ENCODE measurements at places on chromosomes 3 and 15. TPM values are rescaled to one million over a fixed set of nuclear protein-coding genes. Genes with fewer than 3 reads are reported as not detected.

DNA sequence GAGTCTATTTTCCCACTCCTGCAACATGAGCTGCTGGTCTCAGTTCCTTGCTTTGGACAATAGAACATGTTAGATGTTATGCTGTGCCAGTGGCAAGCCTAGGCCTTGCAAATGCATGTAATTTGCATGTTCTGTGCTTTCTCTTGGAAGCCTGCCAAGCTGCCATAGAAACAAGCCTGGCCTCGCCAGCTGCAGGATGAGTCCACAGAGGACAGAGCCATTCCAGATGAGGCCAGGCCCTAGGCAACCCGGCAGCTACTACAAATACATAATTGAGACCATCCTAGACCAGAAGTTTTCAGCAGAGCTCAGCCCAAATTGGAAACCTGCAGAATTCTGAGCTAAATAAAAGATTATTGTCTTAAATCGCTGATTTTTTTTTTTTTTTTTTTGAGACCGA, 39.6 kb downstream of the TRIM69 start:
- peak; percentile 32 for DNase-seq

GRCh38 chr15:34271493-34271892, 46.7 kb downstream of the EMC4 start:
- DNase-seq = no peak

DNA sequence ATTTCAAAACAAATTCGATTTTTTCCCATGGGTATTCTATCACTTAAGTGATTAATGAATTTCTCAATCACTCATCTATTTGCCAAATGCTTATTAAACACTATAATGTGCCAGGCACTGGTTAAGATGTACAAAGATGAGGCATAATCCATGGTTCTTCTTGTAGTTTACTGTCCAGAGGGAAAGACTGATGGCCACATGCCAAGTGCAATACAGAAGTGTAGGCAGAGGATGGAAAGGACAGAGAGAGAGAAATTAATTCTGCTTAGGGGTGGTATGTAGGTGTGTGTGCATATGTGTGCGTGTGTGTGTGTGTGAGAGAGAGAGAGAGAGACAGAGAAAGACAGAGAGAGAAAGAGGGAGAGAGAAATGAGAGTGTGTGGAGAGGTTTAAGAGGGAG, 120.8 kb upstream of the CCNL1 start:
- DNase-seq = no peak

GRCh38 chr15:58999694-59000093, 12.2 kb downstream of the RNF111 start:
- no peak for DNase-seq

DNA sequence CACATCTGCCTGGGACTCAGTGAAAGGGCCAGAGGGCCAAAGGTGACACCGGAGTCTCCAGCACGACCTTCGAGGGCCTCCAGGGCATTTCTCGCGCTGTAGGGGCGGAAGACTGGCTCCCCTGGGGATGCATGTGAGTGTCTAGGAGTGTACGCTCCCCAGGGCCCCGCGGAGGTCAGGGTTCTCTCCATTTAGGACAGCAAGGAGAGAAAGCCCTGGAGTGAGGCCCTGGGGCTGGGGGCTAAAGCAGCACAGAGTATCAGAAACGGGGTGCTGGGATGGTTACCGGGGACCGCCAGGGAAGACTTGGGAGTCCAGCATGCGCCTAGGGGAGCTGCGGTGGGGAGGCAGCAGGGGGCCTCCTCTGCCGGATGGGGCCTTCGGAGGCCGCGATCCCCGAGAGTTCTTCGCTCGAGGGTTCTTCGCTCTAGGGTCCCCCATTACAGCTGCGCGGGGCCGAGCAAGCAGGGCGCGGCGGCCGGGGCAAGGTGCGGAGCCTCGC, 595 bp upstream of the APBA2 start:
- no peak for DNase-seq

GRCh38 chr15:40090774-40091455, 17.8 kb downstream of the BMF start:
- DNase-seq = no peak

DNA sequence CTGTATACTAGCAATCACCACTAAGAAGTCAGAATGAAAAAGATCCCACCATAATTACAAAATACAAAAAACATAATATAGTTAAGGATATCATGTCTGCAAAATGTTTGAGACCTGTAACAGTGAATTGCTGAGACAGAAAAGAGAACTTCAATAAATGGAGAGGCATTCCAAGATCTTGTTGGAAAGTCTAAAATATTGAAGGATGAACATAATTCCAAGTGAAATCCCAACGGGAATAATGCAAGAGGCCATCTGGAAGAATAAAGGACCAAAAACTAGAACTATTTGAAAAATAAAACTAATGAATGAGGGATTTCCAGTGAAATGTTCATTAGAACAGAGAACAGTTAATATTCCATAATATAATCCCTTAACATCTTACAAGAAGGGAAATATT, 110.9 kb downstream of the COL6A6 start:
- no peak for DNase-seq

Gene MORC1
- polyA plus RNA-seq = not detected

DNA sequence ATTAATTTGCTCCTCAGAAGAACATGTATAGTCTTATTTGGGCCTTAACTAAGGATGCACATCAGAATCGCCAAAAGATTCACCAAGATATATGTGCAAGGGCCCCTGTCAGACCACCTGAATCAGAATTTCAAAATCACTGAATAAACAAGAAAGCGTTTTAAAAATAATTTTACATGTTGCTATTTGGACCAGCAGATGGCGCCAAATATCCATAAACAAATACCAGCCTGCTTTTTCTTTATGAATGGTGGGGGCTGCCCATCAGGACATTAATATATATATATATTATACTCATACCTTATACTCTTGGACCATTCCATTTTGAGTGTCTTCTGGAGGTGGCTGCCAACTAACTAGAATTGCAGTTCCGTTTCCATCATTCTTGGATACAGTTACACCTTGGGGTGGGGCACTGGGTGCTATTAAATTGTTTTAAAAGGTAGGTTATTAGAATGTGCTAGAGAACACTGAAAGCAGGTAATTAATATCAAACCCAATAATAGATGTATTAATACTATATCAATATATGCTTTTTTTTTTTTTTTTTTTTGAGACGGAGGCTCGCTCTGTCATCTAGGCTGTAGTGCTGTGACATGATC, 1108.3 kb downstream of the ROBO1 start:
- peak; percentile 51 for DNase-seq

Gene SH2D7
- polyA plus RNA-seq = 0.12 TPM

- no peak for DNase-seq
Measured at GRCh38 chr3:127964053-127964452, 49.0 kb downstream of the KBTBD12 start.

- DNase-seq = no peak
Measured at GRCh38 chr3:145951441-145951840, 209.5 kb downstream of the PLOD2 start.

- no peak for DNase-seq
Measured at GRCh38 chr3:57029924-57030323, 30.5 kb upstream of the SPATA12 start.

Gene RLBP1
- polyA plus RNA-seq = 0.30 TPM

Gene FANCD2OS
- not detected for polyA plus RNA-seq

DNA sequence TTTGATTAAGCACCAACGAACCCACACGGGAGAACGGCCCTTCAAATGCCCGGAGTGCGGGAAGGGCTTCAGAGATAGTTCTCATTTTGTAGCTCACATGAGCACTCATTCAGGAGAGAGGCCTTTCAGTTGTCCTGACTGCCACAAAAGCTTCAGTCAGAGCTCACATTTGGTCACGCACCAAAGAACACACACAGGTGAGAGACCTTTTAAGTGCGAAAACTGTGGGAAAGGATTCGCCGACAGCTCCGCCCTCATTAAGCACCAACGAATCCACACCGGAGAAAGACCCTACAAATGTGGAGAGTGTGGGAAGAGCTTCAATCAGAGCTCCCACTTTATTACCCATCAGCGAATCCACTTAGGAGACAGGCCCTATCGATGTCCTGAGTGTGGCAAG, 8.7 kb downstream of the ZNF774 start:
- DNase-seq = no peak

DNA sequence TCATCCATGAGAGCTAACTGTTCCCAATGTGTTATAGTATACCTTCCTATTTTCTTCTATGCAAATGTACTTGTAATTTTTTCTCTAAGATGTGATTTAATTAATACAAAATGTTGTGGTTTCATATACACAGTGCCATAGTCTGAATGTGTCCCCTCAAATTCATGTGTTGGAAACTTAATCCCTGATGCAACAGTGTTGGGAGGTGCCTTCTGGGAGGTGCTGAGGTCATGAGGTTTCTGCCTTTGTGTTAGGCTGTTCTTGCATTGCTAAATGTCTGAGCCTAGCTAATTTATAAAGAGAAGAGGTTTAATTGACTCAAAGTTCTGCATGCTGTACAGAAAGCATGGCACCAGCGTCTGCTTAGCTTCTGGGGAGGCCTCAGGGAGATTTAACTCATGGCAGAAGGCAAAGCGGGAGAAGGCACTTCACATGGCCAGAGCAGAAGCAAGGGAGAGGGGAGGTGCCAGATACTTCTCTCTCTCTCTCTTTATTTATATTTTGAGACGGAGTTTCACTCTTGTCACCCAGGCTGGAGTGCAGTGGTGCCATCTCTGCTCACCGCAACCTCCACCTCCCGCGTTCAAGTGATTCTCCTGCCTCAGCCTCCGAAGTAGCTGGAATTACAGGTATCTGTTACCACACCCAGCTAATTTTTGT, 34.7 kb upstream of the BNIP2 start:
- DNase-seq = no peak

- no peak for DNase-seq
Measured at GRCh38 chr15:52796228-52796521, 6.0 kb upstream of the ONECUT1 start.

Gene ANKRD34C
- polyA plus RNA-seq = 0.04 TPM

Gene CD276
- polyA plus RNA-seq = 122 TPM

Data from hindlimb muscle (tissue), 1 donor.